ENCODE measurements at places on chromosomes 4 and X.

GRCh38 chrX:68185161-68185560, 248.1 kb downstream of the OPHN1 start:
- DNase-seq: no peak

GRCh38 chr4:60884587-60884986, 315.5 kb upstream of the ADGRL3 start:
- DNase-seq: no peak

DNA sequence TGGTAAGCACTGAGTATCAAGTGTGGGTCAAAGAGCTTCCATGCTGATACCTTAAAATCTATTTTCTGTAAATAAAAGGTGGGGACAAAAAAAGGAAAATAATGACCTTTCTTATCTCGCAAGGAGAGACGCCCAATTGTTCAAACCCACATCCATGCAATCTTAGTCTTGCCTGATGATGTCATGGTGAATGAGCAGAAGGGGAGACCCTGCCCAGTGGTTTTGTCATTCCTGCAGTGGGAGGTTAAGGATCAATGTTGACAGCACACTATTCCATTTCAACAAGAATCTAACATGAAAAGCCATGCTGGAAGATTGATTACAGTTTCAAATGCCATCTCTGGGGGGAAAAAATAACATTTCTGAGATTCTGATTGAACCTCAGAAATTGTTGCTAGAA, 40.7 kb upstream of the PUDP start:
- DNase-seq: no peak

- DNase-seq: no peak
These were observed 5.1 kb downstream of the AP1S2 start for GRCh38 chrX:15849555-15849954.

- no peak for DNase-seq
These were observed 10.2 kb upstream of the KCNE5 start for GRCh38 chrX:109635146-109635545.

DNA sequence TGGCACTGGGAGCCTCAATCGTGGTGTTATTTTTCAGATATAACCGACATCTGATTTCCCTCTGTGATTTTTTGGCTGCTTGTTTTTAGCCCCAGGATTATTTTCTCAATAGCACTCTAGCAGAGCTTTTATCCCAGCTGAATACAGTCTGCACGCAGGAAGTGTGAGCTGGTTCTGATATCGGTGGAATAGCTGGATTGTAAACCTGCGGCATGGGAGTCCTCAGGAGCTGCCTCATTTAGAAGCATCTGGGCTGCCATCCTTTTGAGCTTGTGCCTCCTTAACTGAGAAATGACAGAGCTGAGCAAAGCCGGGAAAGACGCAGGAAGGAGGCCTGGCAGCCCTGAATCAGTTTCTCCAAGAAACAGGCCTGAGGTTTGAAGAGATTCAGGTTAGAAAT, 28.4 kb upstream of the GRPEL1 start:
- no peak for DNase-seq

DNA sequence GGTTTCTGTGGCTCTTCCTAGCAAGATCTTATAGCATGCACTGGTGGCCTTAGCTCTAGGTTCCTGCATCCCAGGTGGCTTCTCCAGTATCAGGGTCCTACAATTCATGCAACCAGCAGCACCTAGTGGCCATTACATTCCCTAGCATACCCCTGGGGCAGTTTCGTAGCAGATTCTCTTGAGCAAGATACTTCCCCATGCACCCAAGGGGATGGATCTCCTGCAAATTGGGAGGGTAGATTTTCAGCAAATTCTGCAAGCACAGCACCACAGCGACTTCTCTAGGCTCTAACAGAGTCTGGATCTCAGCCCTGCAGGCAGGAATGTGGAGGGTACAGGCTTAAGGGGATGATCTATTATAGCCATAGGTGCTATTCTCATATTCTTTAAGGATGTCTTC, 13.1 kb upstream of the SLC9B1 start:
- DNase-seq: no peak

Measured in stimulated activated CD8-positive, alpha-beta memory T cell treated with anti-CD3 and anti-CD28 coated beads, Interleukin-4, amount 100 ng/mL, for 48 hours (primary cell).